Stimulated activated CD8-positive, alpha-beta memory T cell treated with anti-CD3 and anti-CD28 coated beads, Interleukin-7, amount 100 ng/mL, for 1 hour (primary cell): ENCODE measurements at places on chromosomes 6 and 20.

DNA sequence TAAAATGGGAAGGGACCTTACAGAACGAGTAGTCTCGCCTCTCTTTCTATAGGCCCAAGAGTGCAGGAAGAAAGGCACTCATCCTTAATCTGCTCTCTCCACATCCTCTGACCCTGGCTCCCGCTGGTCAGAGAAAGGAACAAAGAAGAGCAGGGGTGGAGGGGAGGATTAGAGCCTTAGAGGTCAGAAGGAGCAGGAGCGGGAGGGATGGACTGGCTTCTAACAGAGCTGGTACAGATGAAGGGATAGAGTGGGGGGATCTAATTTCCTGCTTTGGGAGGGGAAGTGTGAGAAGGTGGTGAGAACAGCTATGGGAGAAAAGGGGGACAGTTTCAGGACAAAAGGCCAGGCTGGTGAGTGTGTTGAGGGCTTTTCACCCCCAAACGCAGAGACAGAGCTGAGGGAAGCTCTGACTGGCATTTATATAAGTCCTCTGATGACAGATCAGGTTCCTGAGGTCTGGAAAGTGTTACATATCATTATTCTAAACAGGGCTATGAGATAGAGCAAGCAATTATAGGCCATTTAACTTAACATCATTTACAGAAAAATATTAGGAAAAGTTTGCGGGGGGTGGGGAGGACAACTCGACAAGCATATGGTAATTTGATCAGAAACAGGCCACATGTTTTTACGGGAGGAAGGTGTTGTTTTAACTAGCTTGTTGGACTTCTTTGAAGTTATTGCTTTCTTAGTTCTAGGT is 111.1 kb downstream of the FOXC1 start:
- no peak for DNase-seq

- no peak for DNase-seq
Measured at GRCh38 chr6:123805921-123806320, 2.3 kb downstream of the NKAIN2 start.

- no peak for DNase-seq
Measured at GRCh38 chr20:46683939-46684750, 5.1 kb downstream of the TP53RK start.

GRCh38 chr6:14704383-14705271 is 541.2 kb upstream of the JARID2 start:
- no peak for DNase-seq

GRCh38 chr20:4951299-4951698 is 50.0 kb downstream of the SLC23A2 start:
- no peak for DNase-seq

DNA sequence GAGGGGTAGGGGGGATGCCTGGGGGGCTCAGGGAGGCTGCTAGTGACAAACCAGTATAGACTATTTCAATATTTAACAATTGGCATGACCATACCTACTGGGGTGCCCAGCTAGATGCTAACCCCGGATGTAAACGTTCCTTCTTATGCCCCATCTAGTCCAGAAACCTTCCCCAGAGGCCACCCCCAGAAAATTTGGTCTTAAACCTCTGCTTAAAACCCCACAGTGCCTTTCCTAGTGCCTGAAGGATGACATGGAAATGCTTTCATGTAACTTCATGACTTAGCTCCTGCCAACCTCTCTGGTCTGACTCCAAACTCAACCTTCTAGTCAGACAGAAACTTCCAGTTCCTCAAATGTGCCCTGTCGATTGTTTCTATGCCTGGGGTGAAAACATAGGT is 52.0 kb downstream of the JPH2 start:
- no peak for DNase-seq

DNA sequence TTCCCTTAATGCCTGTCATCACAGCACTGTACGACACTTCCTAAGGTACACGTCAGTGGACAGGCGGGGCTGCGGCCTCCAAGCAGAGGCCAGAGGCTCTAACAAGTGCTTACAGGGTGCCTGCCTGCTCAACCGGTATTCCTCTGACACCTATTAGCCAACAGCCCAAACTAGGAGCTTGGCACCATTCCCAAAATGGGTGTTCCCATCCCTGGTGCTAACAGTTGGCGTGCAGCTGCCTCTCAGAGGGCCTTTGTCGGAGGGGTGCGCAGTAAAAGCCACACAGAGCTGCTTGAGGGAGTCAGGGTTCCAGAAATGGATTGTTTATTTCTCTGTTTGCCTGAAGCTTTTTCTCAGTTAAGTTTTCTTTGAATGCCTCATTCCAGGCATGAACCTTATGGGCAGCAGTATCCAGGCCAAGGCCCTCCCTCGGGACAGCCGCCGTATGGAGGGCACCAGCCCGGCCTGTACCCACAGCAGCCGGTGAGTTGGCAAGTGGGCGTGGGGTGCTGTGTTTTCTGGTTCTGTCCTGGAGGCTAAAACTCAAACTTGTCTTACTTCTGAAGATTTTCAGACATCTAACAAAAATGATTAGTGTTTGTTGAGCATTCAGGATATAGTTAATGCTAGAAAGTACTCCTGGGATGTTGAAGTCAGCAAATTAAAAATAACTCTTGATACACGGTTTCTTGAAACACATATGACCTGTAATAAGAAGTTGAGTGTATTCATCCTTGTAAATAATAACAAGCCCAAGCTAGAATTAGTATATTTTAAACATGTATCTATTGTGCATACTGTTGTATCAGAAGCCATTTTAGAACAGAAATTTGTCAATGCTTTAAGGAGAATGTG is 124.7 kb downstream of the TMEM242 start:
- DNase-seq, result no peak

DNA sequence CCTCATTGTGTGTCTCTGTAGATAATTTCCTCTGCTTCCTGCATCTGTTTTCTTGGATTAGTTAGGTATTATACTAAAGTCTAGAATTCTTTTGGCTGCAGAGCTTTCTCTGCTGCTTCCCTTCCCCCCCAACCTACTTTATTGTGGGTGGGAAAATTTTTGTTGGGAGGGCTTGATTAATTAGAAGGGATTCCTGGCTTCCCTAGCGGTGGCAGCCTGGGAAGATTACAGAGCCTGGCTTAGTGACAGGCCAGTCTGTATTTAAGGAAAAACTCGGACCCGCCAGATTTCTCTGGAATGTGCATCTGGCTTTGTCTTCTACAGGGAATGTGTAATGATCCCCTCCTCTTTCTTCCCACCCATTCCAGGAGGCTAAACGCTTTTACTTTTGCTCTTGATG is 31.2 kb downstream of the SLX4IP start:
- no peak for DNase-seq

DNA sequence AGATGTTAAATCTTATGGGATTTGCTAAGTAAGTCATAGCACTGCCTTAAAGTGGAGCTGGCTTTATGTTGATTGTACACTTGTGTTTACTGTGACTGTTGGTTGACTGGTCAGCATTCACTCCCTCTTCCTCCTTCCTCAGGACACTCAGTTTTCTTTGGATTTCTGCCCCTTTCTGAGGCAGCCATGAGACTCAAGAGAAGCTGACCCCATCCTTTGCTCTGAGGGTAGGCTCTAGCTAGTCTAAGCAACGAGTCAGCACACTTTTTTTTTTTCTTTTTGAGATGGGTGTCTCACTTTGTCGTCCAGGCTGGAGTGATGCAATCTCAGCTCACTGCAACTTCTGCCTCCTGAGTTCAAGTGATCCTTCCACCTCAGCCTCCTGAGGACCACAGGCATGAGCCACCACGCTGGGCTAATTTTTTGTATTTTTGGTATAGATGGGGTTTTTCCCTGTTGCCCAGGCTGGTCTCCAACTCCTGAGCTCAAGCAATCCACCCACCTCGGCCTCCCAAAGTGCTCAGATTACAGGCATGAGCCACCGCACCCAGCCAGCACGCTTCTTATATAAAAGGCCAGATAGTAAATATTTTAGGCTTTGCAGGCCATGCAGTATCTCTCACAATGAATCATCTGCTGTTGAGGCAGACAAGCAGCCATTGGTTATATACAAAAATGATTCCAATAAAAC is 191.4 kb downstream of the NFATC2 start:
- no peak for DNase-seq
